Sigmoid colon (tissue), 7 donors: ENCODE measurements at places on chromosomes 7 and 10.

- no peak for DNase-seq
These were observed 11.2 kb upstream of the HTR5A start for GRCh38 chr7:155058896-155059295.

DNA sequence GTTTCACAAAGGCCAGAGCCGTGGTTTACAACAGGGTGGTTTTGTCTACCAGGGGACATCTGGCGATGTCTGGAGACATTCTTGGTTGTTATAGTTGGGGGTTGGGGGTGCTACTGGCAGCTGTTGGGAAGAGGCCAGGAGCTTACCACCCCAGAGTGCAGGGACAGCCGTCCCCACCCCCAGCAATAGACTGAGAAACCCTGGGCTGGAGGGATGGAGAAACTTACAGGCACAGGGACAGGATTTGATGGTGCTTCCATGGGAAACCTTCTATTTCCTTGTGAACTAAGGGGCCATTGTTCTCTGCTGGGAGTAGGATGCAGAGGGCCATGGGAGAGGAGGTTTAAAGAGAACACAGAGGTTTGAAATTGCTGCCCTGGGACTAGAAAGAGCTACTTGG is 10.9 kb downstream of the ADCK2 start:
- no peak for DNase-seq

- DNase-seq: peak; percentile 97
These were observed at the start of gene POR for GRCh38 chr7:75914655-75915415. Gene POR, plus strand, starts transcription at chr7:75915155. Its CDS starts 38,847 bp downstream, at chr7:75954002.

DNA sequence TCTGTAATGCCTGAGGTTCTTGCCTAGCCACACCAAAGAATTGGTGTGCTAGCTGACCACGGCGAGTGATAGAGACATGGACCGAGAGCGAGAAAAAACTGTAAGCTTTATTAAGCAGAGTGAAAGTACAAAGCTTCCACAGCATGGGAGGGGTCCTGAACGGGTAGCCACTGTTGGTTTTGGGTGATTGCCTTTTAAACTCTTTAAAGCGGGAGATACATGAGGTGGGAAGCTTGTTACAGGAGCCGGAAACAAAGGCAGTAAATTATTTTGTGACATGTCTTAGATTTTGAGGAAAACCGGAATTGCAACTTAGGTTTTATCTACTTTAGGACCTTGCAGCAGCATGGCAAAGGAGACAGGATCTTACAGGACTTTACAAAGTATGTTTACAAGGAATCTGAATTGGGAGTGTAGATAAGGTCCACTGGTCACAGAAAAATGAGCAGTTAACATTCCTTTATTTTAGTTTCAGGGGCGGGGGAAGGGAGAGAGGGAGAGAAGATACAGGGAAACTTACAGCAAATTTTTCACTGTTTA is 252.7 kb upstream of the MBL2 start:
- no peak for DNase-seq

- no peak for DNase-seq
These were observed 396.7 kb upstream of the SORCS1 start for GRCh38 chr10:107561136-107561650.

- no peak for DNase-seq
These were observed 137.7 kb downstream of the DKK1 start for GRCh38 chr10:52451817-52452216.

GRCh38 chr7:159122276-159122675 is 22.4 kb downstream of the VIPR2 start:
- DNase-seq: no peak

- no peak for DNase-seq
These were observed 657 bp upstream of the TMEM178B start for GRCh38 chr7:141073173-141073640.

GRCh38 chr10:15797346-15797745 is 63.0 kb downstream of the MINDY3 start:
- DNase-seq: no peak

GRCh38 chr10:124688889-124689670 is 55.1 kb downstream of the FAM53B start:
- no peak for DNase-seq

GRCh38 chr10:5503477-5503835 is 4.1 kb upstream of the CALML5 start:
- DNase-seq: peak; percentile 20

DNA sequence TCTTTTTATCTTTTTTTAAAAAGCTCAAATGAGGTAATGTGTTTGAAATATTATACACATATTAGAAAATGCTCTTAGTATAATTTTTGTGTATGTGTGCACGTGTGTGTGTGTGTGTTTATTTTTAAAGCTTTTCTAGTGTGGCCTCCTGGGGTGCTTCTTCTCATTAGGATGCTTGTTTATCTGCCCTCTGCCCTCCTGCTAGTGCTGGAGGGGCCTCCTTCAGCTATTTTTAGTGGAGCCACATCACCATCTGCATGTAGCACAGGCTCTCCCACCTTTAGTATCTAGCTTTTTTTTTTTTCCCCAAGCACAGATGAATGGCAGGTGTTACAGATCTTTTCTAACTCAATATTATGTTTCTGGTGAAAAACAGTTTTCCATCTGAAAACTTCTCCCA is 155.7 kb upstream of the TMEM229A start:
- DNase-seq: no peak

DNA sequence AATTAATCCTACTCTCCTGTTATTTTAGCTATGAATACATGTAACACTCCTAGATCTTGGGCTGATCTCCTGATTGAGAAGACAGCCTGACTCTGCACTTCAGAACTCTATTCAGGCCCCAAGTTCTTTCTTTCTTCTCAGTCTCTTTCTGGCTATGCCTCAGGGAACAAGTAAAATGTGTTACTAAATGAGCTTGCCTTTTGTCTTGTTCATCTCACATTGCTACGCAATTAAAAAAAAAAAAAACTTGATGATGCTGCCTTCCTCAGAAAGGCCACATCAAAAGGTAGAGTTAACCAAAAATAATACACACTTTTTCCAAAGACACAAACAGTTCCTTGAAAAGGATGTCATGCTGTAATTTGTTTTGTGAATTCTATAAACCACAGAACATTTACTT is 258.1 kb downstream of the TWIST1 start:
- no peak for DNase-seq

DNA sequence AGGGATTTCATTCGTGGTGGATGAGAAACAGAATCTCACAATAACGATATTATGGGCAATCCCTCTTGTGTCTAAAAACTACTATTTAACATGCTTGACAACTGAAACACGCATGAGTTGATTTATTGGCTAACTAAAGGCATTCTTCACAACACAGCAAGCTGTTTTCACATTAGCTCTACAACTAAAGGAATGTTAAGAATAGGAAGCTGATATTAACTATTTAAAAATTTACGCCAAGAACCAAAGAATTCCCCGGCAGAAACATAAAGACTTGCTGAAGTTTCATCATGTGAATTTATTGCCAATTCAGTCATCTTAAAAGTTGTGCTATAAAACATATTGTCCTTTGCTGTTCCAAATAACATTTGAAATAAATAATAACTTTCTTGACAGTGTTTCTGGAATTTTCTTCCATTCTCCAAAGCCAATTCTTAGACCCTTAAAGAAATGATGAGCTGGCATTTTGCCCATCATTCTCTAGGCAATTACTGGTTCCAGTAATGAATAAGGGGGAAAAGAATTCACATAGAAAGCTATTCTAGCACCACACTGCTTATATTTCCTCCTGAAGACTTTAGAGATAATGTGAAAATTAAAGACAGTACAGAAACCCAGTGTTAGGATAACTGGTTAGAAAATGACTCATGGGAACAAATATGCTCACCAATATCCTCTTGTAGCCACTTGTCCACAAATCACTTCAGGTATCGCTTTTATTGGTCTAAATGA is 233.1 kb downstream of the PARD3 start:
- DNase-seq: no peak

DNA sequence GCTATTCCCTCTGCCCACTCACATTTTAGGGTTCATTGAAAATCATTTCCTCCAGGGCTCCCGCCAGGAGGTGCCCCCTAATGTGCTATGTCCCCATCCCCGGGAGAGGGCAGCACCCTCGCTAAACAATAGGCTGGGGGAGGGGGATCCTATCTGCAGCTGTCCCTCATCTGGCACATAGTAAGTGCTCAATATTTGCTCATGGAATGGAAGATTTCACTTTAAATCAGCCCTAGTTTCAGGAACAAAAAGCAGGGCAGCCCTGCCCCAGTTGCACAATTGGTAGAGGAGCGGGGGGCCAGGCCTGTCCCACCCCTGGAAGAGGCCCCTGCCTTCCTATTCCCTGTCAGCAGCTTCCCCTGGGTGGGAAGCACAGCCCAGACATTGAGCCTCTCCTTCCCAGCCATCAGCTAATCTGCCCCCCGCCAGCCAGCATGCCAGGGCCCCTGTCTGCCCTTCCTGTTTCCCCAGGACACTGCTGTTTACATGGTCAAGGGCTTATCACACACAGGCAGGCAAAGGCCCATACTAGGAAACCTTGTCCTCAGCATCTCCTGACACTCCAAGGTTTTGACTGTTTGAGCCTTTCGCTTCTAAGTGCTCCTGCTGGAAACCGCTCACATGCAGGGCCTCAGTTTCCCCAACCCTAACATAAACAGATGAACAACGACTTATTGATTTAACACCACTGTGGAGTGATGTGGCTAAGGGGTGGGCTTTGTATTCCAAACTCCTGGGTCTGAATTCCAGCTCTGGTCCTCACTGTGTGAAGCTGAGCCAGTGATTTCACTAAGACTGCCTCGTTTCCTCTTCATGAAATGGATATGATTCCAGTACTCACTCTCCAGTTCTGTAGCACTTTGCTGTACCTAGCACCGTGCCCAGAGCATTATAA is 130.7 kb upstream of the ZMIZ1 start:
- DNase-seq: no peak

DNA sequence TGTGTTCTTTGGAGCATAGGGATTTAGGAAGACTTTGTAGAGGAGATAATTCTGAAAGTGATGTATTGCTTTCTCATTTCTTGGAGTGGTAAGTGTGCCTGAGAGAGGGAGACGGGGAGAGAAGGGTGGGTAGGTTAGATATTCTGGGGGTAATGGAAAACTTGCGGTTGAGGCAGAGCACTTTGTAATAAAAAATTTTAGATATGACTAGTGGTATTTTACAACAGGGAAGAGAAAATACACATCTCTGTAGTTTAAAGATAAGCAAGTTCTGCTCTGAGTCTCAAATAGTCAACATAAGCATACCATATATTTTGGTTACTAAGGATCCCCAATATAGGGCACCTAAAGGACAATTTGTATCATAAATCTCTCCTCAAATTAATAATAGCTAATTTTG is 6.6 kb downstream of the VPS50 start:
- DNase-seq: no peak

- no peak for DNase-seq
These were observed 114.4 kb downstream of the TPST1 start for GRCh38 chr7:66319407-66319979.

DNA sequence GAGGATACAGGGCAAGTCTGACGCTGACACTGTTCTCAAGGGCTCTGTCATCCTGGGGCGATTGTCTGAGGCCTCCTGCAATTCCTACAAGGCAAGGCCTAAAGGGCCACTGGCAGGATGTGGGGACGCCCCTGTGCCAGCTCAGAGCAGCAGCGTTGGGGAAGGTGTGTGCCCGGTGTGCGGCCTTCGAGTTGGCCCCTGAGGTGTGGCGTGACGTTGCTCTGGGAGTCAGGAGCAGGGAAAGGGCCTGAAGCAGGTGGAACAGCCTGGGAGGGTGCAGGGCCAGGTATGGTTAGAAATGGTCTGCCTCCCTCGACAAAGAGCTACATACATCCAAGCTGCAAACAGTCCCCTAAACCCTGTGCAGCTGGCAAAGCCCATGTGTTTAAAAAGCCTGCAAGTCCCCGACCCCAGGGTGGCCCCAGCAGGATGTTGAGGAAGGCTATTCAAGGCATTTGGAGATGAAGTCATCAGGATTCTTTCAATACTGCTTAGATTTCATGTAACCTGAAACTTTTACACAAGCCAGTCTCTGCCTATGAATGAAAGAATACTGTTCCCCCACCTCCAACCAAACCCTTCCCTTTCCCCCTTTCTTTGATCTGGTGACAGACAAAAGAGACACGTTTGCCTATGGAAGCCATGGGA is 142.5 kb upstream of the TNS3 start:
- no peak for DNase-seq

DNA sequence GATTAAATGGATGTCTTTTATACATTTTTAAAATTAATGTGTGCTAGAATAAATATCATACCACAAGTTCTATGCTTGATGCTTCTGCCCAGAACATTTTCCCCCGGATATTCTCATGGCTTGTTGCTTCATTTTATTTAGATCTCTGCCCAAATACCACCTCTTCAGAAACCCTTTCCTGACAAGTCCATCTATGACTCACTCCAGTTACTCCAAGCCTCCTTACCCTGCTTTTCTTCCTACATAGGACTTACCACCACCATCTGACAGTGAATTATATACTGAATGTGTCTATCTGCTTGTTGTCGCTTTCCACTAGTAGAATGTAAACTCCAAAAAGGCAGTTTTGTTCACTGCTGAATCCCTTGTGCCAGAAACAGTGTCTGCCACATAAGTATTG is 19.1 kb upstream of the ERVW-1 start:
- no peak for DNase-seq

GRCh38 chr7:130703851-130704250 is 17.5 kb upstream of the TSGA13 start:
- no peak for DNase-seq

GRCh38 chr7:26318921-26319320 is 27.3 kb downstream of the SNX10 start:
- no peak for DNase-seq

DNA sequence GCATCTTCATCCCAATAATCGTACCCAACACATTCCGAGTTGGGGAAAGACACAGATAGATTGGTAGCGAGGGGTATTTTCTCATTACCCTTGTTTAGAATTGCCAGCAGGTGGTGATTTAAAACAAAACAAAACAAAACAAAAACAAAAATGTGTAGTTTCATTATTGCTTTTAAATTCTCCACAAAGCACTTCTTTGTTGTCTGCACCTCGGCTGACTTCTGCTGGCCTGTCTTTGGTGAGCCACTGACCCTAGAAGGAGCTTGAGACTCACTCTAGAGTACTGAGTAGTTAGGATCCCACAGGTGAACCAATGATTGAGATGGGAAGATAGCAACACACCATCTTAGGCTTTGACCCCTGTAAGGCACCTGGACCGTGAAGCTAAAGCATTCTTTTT is 105.4 kb upstream of the BET1 start:
- no peak for DNase-seq

DNA sequence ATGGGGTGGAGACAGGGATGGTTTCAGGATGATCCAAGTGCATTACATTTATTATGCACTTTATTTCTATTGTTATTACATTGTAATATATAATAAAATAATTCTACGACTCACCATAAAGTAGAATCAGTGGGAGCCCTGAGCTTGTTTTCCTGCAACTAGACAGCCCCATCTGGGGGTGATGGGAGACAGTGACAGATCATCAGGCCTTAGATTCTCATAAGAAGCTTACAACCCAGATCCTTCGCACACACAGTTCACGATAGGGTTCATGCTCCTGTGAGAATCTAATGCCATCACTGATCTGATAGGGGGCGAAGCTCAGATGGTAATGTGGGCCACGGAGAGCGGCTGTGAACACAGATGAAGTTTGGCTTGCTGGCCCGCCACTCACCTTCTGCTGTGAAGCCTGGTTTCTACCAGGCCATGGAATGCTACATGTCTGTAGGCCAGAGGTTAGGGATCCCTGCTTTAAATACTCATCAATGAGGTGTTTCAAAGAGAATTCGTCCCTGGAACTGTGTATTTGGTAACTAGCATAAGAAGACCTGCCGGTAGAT is 21.2 kb upstream of the PRKCQ start:
- DNase-seq: no peak
